DMS153 (cell line): ENCODE measurements at places on chromosomes 1 and 21.

GRCh38 chr1:3593334-3593733, 18.0 kb downstream of the MEGF6 start:
- DNase-seq: no peak

DNA sequence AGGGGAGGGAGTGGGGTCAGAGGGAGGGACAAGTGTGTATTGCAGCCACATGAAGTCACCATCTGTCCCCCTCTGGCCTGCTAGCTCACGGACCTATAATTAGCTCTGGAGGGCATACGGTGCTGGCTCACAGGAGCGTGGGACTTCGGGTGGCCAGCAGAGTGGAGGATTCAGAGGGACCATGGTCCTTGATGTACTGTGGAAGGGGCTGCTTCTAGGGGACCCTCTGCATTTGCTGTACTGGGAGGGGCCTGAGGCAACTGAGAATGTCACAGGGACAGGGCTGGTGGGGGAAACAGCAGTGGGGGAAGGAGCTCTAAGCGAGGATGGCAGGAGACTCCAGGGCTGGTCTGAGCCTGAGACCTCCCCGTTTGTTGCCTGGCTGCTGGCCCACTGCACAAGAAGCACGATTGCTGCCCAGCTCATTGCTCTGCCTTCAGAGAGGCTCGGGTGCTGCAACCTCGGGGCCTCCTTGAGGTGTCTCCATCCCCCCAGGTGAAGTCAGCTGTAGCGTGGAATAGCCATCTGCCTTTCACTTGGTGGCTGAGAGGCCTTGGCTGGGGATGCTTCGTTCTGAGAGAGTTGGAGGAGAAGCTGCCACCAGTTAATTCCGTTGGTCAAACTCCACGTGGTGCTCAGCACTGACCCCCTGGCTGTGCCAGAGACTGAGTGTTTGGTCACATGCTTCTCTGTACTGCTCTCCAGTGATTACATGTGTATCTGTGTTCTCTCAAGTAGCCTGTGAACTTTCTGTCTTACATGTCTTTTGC, 2.7 kb downstream of the PPFIA4 start:
- no peak for DNase-seq

DNA sequence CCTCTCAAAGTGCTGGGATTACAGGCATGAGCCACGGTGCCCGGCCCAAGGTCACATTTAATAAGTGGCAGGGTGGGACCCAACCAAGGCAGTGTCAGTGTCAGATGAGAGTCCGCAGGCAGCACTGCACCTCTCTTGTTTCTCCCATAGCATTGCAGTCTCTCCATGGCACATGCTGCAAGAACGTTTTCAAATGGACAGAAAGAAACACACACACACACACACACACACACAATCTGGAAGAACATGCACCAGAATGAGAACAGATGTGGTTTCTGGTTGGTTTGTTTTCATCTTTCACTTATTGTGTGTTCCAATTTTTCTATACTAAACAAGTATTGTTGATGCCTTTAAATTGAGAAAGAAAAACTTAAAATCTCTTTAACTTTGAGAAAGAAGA, 126.5 kb downstream of the SYF2 start:
- DNase-seq: no peak

- DNase-seq: no peak
Observed at GRCh38 chr1:117312453-117313138, 54.7 kb upstream of the MAN1A2 start.

- DNase-seq: no peak
Observed at GRCh38 chr1:85047472-85048295, 616 bp downstream of the MCOLN3 start.

DNA sequence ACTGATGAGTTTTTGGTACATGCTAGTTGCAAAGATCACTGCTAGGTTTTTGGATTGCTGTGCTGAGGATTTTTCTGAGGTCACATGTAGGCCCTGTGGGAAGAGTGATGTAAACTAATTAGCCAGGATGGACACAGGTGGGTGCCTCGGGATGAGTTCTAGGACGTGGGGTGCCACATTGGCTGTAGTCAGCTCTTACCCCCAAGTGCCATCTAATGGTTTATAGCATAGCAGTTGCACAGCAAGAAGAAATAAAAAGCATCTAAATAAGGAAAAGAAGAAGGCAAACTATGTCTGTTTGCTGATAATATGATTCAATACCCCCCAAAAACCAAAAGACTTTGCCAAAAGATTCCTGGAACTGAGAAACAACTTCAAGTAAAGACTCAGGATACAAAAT, 9.8 kb upstream of the OR2T1 start:
- no peak for DNase-seq

DNA sequence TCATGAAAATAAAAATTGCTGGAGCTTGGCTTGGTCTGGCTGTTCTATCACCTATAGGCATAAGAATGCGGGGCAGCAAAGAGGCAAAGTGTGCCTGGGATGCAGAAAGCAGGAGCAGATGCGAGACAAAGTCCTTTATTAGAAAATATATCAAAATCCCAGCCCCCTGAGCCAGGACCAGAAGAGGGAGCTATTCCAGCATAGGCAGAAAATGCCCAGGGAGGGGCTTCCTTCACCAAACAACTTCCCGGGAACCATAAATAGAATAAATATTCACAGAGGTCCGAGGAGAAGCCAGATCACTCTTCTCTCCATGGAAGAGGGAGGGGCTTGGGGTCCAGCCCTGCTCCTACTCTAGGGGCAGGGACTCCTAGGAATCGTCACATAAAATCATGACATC, 5.0 kb downstream of the PPOX start:
- no peak for DNase-seq

- no peak for DNase-seq
Observed at GRCh38 chr1:186091222-186091720, 283.8 kb downstream of the TPR start.

GRCh38 chr1:28160782-28161266, 15.7 kb downstream of the PTAFR start:
- DNase-seq: no peak

- DNase-seq: no peak
Observed at GRCh38 chr1:14094611-14095400, 394.8 kb downstream of the PRDM2 start.

DNA sequence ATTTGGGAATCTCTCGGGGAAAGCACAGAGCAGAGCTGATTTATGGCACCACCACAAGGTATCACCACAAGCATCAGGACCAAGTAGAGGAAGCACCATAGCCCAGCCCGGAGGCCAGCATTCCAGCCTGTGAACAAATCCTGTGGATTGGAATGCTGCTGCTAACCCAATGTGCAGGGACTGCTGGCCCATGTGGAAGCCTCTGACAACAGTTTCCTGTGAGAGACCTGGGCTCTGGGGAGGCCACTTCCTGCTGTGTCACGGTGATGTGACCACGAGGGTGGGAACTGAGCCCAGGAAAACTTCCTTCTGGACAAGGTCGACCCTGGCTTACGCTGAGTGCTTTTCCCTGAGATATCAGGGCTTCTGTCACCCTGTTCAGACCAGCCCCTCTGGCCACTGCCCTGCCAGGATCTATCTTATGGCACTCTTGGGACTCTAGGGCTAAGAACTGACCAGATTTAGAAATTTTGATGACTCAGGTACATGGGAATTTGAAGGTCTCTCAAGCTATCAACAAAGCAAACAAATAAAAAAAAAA, 88.3 kb upstream of the NGF start:
- DNase-seq: no peak

GRCh38 chr1:109765483-109765815, 1.7 kb upstream of the EPS8L3 start:
- DNase-seq: no peak

DNA sequence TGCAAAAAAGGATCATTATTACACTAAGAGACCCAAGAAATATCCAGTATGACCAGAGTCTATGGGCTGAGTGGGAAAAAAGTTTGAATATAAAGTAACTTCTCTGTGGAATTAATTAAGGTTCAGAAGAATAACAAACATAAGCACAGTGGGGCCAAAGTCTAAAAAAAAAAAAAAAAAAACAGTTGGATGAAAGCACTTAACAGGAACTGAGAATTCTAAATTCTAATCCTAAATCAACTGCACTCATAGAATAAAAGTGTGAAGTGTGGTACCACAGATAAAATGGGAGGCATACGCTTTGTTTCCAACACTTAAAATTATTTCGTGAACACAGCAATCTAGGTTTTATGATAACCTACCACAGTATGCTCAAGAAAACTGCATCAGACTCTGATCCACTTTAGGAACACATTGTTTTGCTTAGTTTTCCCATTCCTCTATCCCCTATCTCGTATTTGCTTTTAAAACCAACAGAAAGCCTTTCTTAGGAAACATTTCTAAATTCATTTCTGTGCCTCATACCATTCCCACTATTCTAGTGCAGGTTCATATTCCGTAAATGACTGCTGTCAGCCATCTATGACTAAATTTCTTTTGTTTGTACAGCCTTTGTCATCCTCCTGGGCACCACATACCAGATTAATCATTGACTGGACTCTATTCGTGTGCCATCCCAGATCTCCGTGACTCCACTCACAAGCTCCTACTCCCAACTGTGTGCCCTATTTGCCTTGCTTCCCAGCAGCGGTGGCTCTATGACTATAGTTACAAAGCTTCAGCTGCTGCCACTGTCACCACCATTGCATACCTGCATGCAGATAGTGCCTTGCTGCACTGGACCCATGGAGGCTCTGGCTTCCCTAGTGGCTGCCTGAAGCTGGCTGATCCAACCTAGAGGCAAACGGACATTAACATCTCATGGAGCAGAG, 24.9 kb downstream of the CHML start:
- no peak for DNase-seq

DNA sequence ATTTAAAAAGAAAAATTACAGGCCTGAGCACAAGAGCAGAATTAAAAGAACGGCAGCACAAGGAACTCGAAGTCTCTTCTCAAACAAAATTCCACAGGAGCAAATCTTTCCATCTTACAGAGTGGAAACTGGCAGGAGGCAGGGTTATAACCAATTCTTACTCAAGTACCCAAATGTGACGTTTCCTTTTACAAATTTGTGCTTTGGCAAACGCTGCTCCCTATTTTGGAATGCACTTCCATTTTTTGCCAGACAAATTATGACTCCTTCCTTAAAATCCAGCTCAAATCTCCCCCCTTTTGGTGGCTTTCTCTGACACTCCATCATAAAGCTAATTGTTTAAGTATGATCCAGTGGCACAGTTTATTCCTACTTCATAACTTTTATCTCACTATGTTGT, 7.8 kb downstream of the ERI3 start:
- DNase-seq: no peak

GRCh38 chr1:24392604-24392946, 21.0 kb downstream of the STPG1 start:
- no peak for DNase-seq

DNA sequence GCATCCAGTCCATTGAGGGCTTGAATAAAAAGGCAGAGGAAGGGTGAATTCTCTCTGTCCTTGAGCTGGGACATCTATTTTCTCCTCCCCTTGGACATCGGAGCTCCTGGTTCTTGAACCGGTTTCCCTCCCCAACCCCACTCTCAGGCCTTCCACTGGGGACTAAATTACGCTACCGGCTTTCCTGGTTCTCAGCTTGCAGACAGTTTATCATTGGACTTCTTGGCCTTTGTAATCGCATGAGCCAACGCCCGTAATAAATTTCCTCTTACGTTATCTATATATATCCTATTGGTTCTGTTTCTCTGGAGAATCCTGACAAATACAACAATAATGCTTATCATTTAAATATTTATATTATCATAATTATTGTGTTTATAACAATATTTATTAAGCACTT, 20.4 kb upstream of the COL9A2 start:
- no peak for DNase-seq

- no peak for DNase-seq
Observed at GRCh38 chr21:14452031-14452726, 69.2 kb upstream of the HSPA13 start.
